WTC11 (cell line): ENCODE measurements at places on chromosomes 6 and 20.

DNA sequence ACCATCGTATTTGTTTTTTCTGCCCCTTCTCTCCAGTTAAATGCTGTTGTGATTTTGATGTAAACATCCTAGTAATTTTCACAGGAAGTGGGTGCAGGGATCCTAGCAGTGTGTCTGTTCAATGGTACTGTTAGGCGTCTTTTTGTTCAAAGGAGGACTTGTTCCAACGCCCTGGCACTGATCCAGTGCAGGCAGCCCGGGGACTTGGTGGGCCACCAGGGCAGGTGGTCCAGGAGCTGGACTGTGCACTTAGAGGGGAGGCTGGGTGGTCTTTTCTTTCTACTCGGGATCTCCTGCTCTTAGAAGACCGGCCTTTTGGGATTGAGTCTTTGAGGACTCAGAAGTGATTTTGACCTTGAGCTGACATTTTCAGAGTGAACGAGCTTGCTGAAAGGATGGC, 41.1 kb upstream of the NKX2-2 start:
- no peak overlapping the region for H3K27ac ChIP-seq
- H3K4me3 ChIP-seq, result no peak overlapping the region
- no peak for DNase-seq
- peaks cover 18% of the 10 kb centered on the region for H3K4me1 ChIP-seq
- H3K27me3 ChIP-seq, result no peaks in the 10 kb centered on the region; the same call in 1 of the 2 replicates

- H3K4me3 ChIP-seq, result peak overlapping the region; percentile 26
- H3K27ac ChIP-seq, result peak overlapping the region; percentile 21
- H3K4me1 ChIP-seq, result peaks cover 18% of the 10 kb centered on the region
- peak; percentile 47 for DNase-seq
- H3K36me3 ChIP-seq, result no peaks in the 10 kb centered on the region
- H3K27me3 ChIP-seq, result peaks cover 3% of the 10 kb centered on the region; the same call in 1 of the 2 replicates
Measured at GRCh38 chr6:33344701-33345697, 27.5 kb upstream of the ZBTB22 start.

GRCh38 chr6:44065443-44066140, 61.7 kb downstream of the MRPL14 start:
- no peak for DNase-seq
- no peaks in the 10 kb centered on the region for H3K36me3 ChIP-seq
- H3K27ac ChIP-seq, result no peak overlapping the region

DNA sequence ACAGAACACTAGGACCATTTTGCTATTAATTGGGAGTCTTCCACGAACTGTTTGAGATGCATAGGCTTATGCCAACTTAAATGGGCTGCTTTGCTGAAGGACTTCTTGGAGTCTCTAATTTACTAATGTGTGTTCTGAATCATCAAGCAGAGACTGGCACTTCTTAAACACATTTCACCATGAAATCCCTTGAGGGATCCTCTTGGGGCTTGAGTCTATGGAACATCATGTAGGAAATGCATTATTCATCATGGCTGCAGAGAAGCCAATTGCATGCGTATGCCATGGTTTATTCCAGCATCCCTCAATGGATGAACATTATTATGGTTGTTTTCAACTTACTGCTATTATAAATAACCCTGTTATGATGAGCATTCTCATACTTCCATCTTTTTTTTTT, 73.4 kb downstream of the FGD2 start:
- no peak for DNase-seq
- H3K4me3 ChIP-seq, result no peak overlapping the region
- no peak overlapping the region for H3K27ac ChIP-seq
- peaks cover 22% of the 10 kb centered on the region for H3K4me1 ChIP-seq
- H3K27me3 ChIP-seq, result no peaks in the 10 kb centered on the region

DNA sequence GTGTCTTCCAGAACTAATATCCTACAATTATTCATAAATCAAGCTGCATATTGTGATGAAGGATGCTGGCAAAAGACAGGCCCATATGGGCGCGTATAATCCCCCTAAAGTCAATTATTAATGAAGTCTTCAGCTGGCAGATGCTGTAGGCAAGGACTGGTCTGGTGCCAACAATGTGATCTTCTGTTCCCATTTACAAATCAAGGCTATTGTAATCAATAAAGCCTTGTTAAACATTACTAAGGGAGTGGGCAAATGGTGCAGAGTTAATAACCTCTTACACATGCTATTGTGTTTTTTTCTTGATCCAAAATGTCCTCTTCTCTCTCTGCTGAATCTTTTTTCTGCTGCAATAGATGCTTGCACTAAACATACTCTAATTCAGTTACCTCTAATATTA, 119.0 kb downstream of the ALDH8A1 start:
- no peak overlapping the region for H3K4me3 ChIP-seq
- no peak overlapping the region for H3K27ac ChIP-seq
- no peaks in the 10 kb centered on the region for H3K27me3 ChIP-seq
- no peak for DNase-seq
- H3K36me3 ChIP-seq, result no peaks in the 10 kb centered on the region

GRCh38 chr6:81772741-81773140, 20.3 kb upstream of the TENT5A start:
- no peak overlapping the region for H3K27ac ChIP-seq
- H3K36me3 ChIP-seq, result no peaks in the 10 kb centered on the region
- H3K4me3 ChIP-seq, result no peak overlapping the region
- no peak for DNase-seq
- no peaks in the 10 kb centered on the region for H3K27me3 ChIP-seq

GRCh38 chr6:143694560-143694959, 16.8 kb downstream of the PHACTR2 start:
- DNase-seq, result no peak
- H3K36me3 ChIP-seq, result peaks cover 5% of the 10 kb centered on the region
- H3K4me1 ChIP-seq, result peaks cover 89% of the 10 kb centered on the region
- H3K27ac ChIP-seq, result no peak overlapping the region
- H3K27me3 ChIP-seq, result no peaks in the 10 kb centered on the region
- H3K4me3 ChIP-seq, result no peak overlapping the region

- H3K27me3 ChIP-seq, result no peaks in the 10 kb centered on the region
- H3K27ac ChIP-seq, result peak overlapping the region; percentile 14; the same call in 1 of the 2 replicates
- no peak overlapping the region for H3K4me3 ChIP-seq
Measured at GRCh38 chr6:116139917-116140316, 14.0 kb upstream of the COL10A1 start.

DNA sequence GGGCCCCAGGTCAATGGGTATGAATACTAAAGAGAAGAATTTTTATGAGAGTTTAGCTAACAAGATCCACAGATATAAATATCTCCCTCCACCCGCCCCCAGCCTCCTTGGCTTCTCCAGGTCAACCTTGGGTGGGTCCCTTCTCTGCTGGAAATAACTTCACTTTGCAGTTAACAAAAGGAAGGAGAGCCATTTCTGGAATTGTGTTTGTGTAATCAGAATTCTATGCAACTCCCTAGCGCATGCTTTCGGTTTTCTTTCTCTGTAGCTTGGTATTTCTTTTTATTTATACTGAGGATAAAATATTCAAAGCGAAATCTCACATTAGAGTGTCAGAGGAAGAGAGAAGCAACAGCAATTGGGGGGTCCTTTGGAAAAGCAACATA, 27.1 kb downstream of the RIPOR2 start:
- H3K27ac ChIP-seq, result no peak overlapping the region
- DNase-seq, result no peak
- peaks cover 34% of the 10 kb centered on the region for H3K4me1 ChIP-seq
- H3K27me3 ChIP-seq, result peaks cover 51% of the 10 kb centered on the region

- no peak for DNase-seq
- H3K27ac ChIP-seq, result no peak overlapping the region
- H3K27me3 ChIP-seq, result no peaks in the 10 kb centered on the region; the same call in 1 of the 2 replicates
- H3K4me1 ChIP-seq, result peaks cover 14% of the 10 kb centered on the region
Measured at GRCh38 chr6:37669306-37669705, 28.4 kb downstream of the MDGA1 start.

DNA sequence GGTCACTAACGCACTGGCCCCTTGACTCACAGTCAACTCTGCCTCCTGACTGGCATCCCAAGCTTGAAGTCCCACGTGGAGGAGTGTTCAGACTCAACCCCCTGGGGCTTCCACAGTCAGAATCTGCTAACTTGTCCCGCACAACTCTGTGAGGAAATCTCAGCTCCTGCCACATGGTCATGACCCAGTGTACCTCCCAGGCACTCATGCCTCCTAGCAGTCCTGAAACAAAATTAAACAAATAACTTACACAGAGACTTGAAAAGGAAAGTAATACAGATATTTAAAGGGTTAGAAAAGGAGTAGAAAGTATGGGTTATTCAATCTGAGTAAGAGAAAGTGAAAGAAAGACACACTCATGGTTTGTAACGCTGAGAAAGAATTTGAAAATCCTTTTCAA, 134.9 kb downstream of the GMDS start:
- H3K4me1 ChIP-seq, result peaks cover 14% of the 10 kb centered on the region
- DNase-seq, result no peak
- H3K27ac ChIP-seq, result no peak overlapping the region
- H3K4me3 ChIP-seq, result no peak overlapping the region

GRCh38 chr6:160427312-160428068, 79.3 kb downstream of the SLC22A3 start:
- no peak overlapping the region for H3K27ac ChIP-seq
- peaks cover 24% of the 10 kb centered on the region for H3K4me1 ChIP-seq
- H3K27me3 ChIP-seq, result no peaks in the 10 kb centered on the region
- H3K36me3 ChIP-seq, result no peaks in the 10 kb centered on the region
- H3K4me3 ChIP-seq, result no peak overlapping the region

GRCh38 chr6:93677264-93677965, 258.1 kb upstream of the EPHA7 start:
- no peak for DNase-seq
- H3K4me1 ChIP-seq, result no peaks in the 10 kb centered on the region
- no peak overlapping the region for H3K27ac ChIP-seq
- H3K27me3 ChIP-seq, result no peaks in the 10 kb centered on the region
- no peak overlapping the region for H3K4me3 ChIP-seq

GRCh38 chr20:52817511-52817910, 154.6 kb upstream of the TSHZ2 start:
- DNase-seq, result no peak
- H3K27me3 ChIP-seq, result no peaks in the 10 kb centered on the region
- no peak overlapping the region for H3K4me3 ChIP-seq
- H3K36me3 ChIP-seq, result no peaks in the 10 kb centered on the region

GRCh38 chr20:31920275-31920855, 31.5 kb downstream of the PDRG1 start:
- no peak overlapping the region; the same call in 1 of the 2 replicates for H3K27ac ChIP-seq
- H3K4me3 ChIP-seq, result no peak overlapping the region
- peaks cover 6% of the 10 kb centered on the region for H3K27me3 ChIP-seq
- DNase-seq, result peak; percentile 26

DNA sequence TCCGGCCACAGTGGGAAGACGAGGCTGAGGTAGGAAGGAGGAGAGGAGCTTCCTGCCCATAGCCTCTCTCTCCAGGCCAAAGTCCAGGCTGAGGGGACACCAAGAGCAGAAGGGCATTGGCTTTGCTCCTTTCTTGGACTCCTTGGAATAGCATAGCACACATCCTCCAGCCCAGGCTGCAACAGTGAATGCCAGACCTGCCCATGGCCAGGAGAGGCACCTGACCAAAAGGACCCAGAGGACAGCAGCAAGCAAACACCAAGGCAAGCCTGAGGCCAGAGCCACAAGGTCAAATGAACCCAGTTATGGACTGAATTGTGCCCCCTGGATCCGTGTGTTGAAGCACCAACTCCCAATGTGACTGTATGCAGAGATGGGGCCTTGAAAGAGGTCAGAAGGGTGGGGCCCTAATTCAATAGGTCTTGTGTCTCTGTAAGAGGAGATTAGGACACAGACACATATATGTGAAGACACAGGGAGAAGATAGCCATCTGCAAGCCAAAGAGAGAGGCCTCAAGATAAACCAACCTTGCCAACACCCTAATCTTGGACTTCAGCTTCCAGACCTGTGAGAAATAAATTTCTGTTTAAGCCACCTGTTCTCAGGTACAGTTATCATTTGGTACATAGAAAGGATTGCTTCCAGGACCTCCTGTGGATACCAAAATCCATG, 126.5 kb upstream of the NXT1 start:
- no peaks in the 10 kb centered on the region for H3K4me1 ChIP-seq
- H3K27ac ChIP-seq, result no peak overlapping the region
- H3K36me3 ChIP-seq, result peaks cover 13% of the 10 kb centered on the region
- H3K27me3 ChIP-seq, result peaks cover 14% of the 10 kb centered on the region

- peaks cover 12% of the 10 kb centered on the region for H3K4me1 ChIP-seq
- no peaks in the 10 kb centered on the region for H3K36me3 ChIP-seq
- H3K27me3 ChIP-seq, result peaks cover 83% of the 10 kb centered on the region
- DNase-seq, result no peak
- no peak overlapping the region; the same call in 1 of the 2 replicates for H3K27ac ChIP-seq
Measured at GRCh38 chr20:1225263-1225782, 521 bp upstream of the RAD21L1 start.

DNA sequence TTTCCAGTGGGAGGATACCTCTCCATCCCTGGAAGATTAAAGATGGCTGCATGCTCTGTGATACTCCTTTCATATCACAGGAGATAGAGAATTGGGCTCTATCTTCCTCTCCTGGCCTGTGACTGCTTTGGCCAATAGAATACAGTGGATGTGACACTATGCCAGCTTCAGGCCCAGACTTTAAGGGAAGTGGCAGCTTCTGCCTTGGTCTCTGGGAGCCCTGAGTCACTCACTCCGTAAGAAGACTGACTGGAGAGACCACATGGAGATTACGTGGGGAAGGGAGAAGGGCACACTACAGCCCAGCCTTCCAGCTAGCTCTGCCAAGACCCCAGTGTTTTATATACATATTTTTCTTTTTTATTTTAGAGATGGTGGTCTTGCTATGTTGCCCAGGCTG, 10.4 kb upstream of the MMP9 start:
- no peak overlapping the region for H3K27ac ChIP-seq
- no peak overlapping the region for H3K4me3 ChIP-seq
- peaks cover 66% of the 10 kb centered on the region for H3K4me1 ChIP-seq
- no peak for DNase-seq
- H3K27me3 ChIP-seq, result no peaks in the 10 kb centered on the region; the same call in 1 of the 2 replicates

DNA sequence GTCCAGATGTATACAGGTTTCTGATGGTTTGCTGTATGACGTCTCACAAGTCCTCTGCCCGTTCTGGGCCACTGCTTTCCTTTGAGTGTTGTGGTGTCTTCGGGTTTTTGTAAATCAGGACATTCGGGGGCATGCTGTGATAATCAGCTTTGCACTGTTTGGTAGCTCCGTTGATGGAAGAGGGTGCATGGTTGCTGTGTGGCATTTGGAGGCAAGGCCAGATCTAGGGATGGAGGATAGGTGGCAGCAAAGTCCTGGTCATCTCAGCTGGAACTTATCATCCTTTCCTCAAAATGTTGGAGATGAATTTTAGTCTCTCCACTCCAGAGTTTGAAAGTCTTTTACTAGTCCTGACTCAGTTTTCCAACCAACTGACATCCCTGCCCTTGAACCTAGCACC, 91.0 kb downstream of the SCP2D1 start:
- DNase-seq, result peak; percentile 13
- no peak overlapping the region for H3K27ac ChIP-seq
- H3K27me3 ChIP-seq, result no peaks in the 10 kb centered on the region; the same call in 1 of the 2 replicates
- no peak overlapping the region for H3K4me3 ChIP-seq
- H3K36me3 ChIP-seq, result no peaks in the 10 kb centered on the region
